ENCODE measurements at places on chromosomes 16 and 17.

GRCh38 chr17:12673788-12674187 is 8.1 kb downstream of the MYOCD start:
- no peak for DNase-seq

DNA sequence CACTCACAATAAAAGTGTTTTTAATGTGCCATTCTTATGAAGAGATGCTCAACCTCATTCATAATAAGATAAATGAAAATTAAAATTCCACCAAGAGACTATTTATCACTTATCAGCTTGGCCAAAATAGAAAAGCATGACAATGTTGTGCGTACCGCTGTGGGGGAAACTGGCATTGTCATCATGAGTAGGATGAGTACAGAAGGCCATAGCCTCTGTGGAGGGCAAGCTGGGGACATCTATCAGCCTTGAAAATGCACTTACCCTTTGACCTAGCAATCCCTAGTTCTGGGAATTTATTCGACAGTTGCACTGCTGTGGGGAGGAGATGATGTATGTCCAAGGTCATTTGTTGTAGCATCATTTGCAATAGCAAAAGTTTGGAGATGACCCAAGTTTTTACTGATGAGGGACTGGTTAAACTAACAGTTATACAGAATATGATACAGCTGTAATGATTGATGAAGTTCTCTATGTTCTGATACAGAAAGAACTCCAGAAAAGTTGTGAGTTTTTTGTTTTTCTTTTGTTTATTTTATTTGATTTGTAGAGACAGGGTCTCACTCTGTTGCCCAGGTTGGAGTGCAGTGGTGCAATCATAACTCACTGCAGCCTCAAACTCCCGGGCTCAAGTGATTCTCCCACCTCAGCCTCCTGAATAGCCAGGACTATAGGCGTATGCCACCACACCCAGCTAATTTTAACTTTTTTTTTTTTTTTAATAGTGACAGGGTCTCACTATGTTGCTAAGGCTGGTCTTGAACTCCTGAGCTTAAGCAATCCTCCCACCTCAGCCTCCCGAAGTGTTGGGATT is 13.7 kb upstream of the PRKCB start:
- no peak for DNase-seq

GRCh38 chr17:80663781-80664206 is 119.2 kb downstream of the RPTOR start:
- no peak for DNase-seq

- no peak for DNase-seq
These were observed 747 bp upstream of the LHX1 start for GRCh38 chr17:36936455-36937000.

- no peak for DNase-seq
These were observed 25.2 kb upstream of the CAPN15 start for GRCh38 chr16:502179-502943.

DNA sequence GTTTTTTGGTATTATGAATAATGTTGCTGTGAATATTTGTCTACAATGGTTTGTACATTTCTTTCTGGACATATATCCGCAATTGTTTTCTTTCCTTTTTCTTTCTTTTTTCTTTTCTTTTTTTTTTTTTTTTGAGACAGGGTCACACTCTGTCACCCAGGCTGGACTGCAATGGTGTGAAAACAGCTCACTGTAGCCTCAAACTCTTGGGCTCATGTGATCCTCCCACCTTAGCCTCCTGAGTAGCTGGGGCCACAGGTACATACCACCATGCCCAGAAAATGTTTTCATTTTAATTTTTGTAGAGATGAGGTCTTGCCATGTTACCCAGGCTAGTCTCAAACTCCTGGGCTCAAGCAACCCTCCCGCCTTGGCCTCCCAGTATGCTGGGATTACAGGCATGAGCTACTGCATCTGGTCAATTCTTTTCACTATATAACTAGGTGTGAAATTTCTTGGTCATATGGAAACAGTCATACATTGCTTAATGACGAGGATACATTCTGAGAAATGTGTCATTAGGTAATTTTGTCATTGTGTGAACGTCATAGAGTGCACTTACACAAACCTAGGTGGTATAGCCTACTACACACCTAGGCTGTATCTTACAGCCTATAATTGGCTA is 15.2 kb downstream of the IL21R start:
- no peak for DNase-seq

- DNase-seq = no peak
These were observed 2.0 kb upstream of the TNFRSF13B start for GRCh38 chr17:16973760-16974540.

DNA sequence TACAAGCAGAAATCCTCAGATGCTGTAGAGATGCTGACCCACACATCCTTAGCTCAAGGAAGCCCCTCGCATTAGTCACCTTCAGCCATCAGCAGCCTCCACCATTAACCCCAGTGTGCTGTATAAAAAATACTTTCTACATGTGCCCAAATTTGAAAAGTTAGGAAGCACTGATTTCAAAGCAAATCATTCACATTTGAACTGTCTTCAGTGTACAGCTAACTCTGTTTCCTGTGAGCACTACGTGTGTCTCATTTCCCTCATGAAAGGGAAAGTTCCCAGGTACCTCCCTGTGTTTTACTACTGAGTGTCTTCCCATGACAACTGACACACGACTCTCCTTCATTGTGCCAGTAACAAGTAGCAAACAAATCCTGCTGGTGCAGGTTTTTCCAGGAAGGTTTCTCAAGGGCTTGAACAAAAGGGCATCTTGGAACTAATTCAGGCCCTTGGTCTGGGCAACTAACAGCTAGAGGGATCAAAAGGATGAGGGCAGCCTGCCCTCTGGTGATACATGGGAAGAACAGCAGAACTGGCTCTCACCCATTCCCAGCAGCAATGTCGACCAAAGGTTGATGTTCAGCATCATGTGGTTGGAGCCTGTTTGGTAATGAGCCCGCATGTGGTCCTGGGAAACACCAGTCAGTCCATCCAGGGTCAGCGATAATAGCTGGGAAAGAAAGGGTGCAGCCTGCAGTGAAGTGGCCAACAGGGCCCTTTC is 4.0 kb downstream of the SLC35B1 start:
- DNase-seq = no peak
